Spinal cord (tissue), 10 donors: ENCODE measurements at places on chromosomes 5 and 9. TPM values are rescaled to one million over a fixed set of nuclear protein-coding genes. Genes with fewer than 3 reads are reported as not detected.

DNA sequence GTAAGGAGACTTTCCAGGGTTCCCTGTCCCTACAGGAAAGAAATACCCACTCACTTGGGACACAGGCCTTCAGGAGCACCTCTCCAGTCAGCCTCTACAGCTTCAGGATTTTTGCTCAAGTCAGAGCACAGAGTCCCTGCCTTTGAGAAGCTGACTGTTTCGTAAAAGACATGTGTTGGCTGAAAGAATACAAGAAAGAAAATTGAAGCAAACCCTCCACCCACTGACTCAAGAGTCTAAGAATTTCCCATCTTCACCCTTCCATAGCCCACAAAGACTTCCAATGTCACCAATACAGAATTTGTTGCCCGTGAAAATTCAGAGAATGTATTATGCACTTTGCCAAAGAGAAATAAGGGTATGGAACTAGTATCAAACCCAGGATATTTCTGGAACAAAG is 53.0 kb upstream of the ZNF622 start:
- DNase-seq: no peak

DNA sequence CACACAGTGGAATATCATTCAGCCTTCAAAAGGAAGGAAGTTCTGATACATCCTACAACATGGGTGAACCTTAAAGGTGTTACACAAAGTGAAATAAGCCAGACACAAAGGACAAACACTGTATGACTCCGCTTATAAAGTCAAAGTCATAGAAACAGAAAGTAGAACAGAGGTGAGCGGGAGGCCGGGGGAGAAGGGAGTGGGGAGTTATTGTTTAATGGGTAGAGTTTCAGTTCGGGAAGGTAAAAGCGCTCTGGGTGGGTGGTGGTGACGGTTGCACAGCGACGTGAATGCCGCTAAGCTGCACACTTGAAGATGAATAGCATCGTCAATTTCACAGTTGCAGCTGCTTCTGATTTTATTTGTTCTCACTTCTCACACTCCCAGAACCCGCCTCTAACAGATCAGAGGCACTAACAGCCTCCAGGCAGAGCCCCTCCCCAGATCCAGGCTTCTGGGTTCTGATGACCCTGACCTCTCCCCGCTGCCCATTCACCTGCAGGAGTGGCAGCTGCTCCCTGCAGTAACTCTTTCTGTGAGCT is 34.1 kb downstream of the BNIP1 start:
- DNase-seq: no peak

DNA sequence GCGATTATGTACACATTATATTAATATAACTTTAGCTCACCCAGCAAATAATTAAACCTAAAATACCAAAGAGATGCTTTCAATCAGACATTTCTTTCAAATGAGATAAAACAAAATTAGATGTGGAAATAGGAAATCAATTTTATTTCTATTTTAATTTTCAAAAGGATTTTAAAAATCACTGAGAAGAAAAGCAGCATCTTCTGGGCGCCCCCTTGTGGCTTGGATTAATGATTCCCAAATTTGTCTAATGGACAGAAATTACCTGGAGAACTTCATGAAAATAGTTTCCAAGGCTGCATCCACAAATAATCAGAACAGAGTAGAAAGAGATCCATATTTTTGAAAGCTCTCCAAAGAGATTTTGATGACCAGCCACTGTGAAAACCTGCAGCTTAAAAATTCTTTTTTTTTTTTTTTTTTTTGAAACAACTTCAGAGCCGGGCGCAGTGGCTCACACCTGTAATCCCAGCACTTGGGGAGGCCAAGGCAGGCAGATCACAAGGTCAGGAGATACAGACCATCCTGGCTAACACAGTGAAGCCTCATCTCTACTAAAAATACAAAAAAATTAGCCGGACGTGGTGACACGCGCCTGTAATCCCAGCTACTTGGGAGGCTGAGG is 50.9 kb upstream of the CEMIP2 start:
- DNase-seq: peak; percentile 39

DNA sequence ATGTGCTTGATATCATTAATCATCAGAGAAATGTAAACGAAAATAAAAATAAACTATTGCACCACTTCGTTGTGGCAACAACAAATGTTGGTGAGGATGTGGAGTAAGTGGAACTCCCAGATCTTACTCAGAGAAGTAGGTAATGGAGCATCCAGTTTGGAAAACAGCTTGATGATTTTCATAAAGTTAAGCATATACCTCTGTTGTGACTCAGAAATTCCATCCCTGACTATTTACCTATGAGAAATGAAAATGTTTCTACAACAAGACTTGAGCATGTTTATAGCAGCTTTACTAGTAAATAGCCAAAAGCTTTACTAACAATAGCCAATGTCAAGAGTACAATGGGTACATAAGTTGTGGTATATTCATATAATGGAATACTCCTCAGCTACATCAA is 214.7 kb upstream of the NMUR2 start:
- no peak for DNase-seq

The PDLIM4 gene
- 28.1 TPM for total RNA-seq

The UNC5A gene
- total RNA-seq: 4.1 TPM
